ENCODE measurements at places on chromosomes 13 and 19. TPM values are rescaled to one million over a fixed set of nuclear protein-coding genes. Genes with fewer than 3 reads are reported as not detected.

DNA sequence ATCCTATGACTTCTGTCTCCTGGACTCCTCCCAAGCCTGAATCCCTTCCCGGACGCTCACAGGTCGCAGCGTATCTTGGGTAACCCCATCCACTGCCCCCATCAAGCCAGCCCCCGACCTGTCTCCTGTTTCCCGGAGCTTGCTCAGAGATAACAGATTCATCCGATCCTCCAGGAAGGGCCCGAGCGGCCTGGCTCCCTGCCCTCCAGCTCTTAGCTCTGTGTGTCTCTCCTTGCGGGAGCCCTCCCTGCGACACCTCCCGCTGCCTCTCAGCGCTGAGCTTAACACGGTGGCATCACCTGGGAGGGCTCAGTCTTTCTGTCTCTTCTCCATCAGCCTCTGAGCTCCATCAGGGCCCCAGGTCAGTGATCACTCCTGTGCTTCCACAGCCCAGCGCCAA is 4.3 kb upstream of the TMEM255B start:
- no peak for DNase-seq

DNA sequence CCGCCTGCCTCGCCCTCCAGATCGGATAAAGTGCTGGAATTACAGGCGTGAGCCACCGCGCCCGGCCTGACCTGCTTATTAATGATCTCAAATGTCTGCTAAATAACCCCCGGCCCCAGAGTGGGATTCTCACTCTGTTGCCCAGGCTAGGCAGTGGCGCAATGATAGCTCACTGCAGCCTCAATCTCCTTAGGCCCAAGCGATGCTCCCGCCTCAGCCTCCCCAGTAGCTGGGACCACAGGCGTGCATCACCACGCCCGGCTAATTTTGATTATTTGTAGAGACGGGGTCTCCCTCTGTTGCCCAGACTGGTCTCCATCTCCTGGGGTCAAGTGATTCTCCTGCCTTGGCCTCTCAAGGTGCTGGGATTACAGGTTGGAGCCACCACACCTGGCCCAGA is 626 bp upstream of the ATP5F1D start:
- no peak for DNase-seq

GRCh38 chr13:39415008-39415802 is 187.8 kb downstream of the LHFPL6 start:
- peak; percentile 97 for DNase-seq

- DNase-seq, result no peak
Observed at GRCh38 chr13:111950697-111951096, 116.3 kb upstream of the SOX1 start.

- peak; percentile 14 for DNase-seq
Observed at GRCh38 chr13:49220036-49220855, at the start of gene MLNR. MLNR (plus strand) TSS chr13:49220338; CDS start chr13:49220338, 0 bp downstream.

DNA sequence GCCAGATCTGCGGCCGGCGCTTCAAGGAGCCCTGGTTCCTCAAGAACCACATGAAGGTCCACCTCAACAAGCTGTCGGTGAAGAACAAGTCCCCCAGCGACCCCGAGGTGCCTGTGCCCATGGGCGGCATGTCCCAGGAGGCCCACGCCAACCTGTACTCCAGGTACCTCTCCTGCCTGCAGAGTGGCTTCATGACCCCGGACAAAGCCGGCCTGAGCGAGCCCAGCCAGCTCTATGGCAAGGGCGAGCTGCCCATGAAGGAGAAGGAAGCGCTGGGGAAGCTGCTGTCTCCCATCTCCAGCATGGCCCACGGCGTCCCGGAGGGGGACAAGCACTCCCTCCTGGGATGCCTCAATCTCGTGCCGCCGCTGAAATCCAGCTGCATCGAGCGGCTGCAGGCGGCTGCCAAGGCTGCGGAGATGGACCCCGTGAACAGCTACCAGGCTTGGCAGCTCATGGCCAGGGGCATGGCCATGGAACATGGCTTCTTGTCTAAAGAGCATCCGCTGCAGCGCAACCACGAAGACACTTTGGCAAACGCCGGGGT is 72.6 kb downstream of the ZNF536 start:
- DNase-seq, result no peak

GRCh38 chr19:49355909-49356353 is 6.3 kb downstream of the TEAD2 start:
- no peak for DNase-seq

ZNF541 gene
- total RNA-seq, result not detected

PSG6 gene
- total RNA-seq, result not detected

EID2B gene
- total RNA-seq, result 3.9 TPM

All from endothelial cell of umbilical vein (primary cell).